ENCODE measurements at places on chromosomes 6 and 20.

DNA sequence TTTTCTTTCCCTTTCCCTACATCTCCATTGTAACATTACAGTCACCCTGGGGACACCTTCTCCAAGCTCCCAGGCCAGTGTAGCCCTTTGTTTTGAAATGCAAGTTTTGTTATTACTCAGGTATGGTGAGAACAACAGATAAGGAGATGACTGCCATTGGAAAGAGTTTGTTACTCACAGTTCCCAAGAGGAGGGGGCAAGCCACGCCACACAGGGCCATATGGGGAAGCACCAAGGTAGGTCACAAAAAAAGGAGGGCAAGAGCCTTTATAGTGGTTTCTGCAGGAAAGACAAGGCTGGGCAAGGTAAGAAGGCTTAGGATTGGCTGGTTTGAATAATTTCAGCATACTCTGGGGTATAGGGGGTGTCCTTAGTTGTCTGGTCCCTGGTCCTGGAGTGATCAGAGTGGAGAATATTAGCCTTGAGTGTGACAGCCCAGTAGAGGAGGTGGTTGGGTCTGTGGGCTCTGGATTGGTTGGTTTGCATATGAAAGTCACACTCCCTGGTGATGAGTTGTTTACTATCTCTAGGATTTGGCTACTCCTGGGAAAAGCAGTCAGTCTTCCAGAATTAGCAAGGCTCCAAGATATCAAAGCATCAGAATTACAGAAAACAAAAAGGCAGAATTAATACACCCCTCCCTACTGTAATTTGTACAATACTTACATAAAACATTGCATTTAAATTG lies 33.1 kb upstream of the SMLR1 start:
- no peak for DNase-seq

- DNase-seq: no peak
These were observed 11.9 kb upstream of the CPNE5 start for GRCh38 chr6:36851149-36851614.

GRCh38 chr6:116662202-116662601 lies 6.4 kb downstream of the ZUP1 start:
- no peak for DNase-seq

- no peak for DNase-seq
These were observed 13.6 kb upstream of the IBTK start for GRCh38 chr6:82260997-82261732.

GRCh38 chr20:49210101-49210756 lies 9.0 kb upstream of the DDX27 start:
- no peak for DNase-seq

GRCh38 chr6:144017166-144018094 lies 9.4 kb upstream of the PLAGL1 start:
- DNase-seq: no peak

DNA sequence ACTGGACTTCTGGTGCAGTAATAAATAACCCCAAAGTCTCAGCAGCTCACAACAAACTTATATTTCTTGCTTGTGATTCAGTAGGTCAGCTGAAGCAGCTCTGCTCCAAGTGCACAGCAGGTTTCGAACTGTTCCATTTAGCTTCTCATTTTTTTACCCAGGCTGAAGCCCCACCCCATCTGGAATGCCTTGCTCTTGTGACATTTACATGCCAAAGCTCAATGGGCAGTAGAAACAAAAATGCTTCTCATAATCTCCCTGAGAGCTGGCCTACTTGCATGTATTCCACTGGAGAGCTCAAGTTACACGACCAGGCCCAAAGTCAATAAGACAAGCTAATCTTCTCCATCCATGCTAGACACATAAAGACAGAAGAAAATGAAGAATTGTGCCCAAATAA lies 165.2 kb downstream of the HAO1 start:
- DNase-seq: no peak

- no peak for DNase-seq
These were observed 157.2 kb downstream of the PTPRK start for GRCh38 chr6:128363020-128363813.

DNA sequence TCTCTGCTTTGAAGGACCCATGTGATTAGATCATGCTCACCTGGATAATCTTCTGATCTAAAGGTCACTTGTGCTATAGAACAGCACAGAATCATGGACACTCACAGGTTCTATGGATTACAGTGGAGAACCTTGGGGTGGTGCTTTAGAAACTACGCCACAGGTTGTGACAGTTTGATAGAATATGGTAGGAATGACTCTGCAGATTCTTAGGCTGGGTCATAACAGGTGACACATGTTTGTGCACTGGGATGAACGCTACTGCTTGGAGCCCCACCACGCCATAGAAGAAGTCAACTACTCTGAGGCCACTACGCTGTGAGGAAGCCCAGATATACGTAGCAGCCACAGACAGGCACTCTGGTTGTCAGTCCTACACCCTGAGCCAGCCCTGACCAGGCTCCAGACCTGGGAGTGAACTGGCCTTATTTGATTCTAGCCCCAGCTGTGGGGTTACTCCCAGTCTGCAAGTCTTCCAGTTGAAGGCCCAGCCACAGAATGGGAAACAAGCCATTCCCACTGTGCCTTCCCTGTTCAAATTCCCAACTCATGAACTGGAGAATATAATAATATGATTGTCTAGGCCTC lies 99.0 kb upstream of the SLC24A3 start:
- no peak for DNase-seq

GRCh38 chr20:19935842-19936241 lies 81.3 kb upstream of the NAA20 start:
- no peak for DNase-seq

- no peak for DNase-seq
These were observed 227.4 kb downstream of the TMEM200A start for GRCh38 chr6:130593200-130593599.

GRCh38 chr6:46473881-46474280 lies 17.4 kb downstream of the RCAN2 start:
- no peak for DNase-seq

GRCh38 chr6:105810105-105810921 lies 275.8 kb upstream of the PRDM1 start:
- no peak for DNase-seq

DNA sequence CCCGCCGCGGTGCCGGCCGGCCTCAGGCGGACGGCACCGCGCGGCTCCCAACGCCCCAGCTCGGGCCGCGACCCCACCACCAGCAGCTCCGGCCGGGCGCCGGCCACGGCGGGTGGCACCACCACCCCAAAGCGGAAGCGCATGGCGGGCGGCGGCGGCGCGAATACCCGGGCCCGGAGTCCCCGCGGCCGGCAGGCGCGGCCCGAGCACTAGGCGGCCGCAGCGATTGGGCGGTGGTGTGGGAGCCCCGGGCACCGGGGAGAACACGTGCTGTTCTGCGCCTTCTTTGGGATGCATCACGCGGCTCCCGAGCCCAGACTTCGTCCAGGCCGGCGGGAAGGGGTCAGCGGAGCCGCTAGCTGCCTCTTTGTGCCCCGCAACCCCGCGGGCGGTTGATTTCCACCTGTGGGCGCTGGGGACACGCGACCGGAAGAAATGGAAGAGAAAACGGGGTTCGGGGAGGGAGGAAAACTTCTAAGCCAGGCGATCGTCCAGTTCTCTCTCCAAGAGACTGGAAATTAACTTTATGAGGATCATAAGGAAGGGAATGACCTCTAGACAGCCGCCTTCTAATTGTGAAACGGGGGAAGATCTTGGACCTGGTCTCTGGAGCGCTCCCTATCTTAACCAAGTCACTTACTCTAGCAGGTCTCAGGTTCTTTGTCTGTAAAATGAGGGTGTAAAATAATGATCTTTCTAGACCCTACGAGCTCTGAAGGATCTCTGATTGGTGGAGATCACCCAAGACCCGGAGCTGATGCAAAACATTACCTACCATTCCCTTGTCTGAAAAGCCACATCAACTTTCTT lies at the start of gene EPM2A:
EPM2A (minus strand) TSS at position 165 of the 810 bp plus-strand sequence; CDS start at position 143, 22 bp downstream.
- DNase-seq: no peak

- DNase-seq: no peak
These were observed 14.0 kb downstream of the DEFB110 start for GRCh38 chr6:50007819-50008218.

DNA sequence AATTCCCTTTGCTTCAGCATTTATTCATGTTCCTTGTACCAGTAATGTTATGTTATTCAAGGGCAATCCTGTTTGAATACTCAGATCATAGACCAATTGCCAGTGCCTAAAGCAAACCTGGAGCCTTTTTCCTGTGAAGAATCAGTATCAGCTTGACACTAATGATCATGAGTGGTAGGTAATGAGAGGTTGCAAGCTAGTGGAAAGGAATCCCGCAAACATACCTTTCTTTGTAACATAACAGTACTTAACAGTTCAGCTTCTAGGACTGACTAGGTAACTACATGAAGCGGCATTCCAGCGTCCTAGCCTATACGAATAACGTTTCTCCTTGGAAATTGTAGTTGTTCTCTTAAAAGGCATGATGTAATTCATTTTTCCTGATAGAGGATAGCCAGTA lies 253.7 kb downstream of the TMEM242 start:
- no peak for DNase-seq

GRCh38 chr6:40953486-40953885 lies 85.5 kb downstream of the UNC5CL start:
- no peak for DNase-seq

DNA sequence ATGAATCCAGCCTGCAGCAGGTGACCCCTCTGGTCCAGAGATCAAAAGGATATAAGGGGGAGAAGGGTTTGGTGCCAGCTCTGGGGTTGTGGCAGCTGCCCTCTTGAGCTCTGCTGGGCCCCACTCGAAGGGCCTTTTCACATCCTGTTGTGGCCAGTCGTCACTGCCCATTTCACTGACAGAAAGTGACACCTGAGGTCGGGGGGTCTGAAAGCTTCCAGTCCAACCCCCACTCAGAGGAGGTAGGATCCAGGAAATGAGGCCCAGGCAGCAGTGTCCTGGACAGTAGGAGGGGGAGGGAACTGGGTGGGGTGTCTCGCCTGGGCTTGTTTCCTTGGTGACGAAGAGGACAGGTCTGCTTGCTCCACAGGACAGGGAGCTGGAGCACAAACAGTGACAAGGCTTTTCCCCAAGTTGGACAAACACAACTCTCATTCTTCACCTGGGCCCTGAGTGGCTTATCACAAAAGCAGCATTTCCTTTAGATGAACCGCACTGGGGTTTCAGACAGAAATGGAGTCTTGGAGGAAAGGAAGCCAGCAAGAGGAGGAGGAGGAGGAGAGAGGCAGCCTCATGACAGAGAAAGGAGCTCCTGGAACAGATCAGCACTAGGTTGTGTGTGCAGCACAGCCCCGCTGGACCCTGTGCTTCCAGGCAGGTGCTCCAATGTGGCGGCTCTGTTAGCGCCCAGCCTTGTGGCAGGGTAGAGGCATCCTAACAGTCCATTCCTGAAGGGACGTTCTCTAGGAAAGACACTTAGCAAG lies 11.0 kb downstream of the FRS3 start:
- DNase-seq: no peak

All from NCI-H2081 treated with DMSO at 0.1 percent for 48 hours (cell line).